ENCODE measurements at places on chromosomes 12 and 14.

DNA sequence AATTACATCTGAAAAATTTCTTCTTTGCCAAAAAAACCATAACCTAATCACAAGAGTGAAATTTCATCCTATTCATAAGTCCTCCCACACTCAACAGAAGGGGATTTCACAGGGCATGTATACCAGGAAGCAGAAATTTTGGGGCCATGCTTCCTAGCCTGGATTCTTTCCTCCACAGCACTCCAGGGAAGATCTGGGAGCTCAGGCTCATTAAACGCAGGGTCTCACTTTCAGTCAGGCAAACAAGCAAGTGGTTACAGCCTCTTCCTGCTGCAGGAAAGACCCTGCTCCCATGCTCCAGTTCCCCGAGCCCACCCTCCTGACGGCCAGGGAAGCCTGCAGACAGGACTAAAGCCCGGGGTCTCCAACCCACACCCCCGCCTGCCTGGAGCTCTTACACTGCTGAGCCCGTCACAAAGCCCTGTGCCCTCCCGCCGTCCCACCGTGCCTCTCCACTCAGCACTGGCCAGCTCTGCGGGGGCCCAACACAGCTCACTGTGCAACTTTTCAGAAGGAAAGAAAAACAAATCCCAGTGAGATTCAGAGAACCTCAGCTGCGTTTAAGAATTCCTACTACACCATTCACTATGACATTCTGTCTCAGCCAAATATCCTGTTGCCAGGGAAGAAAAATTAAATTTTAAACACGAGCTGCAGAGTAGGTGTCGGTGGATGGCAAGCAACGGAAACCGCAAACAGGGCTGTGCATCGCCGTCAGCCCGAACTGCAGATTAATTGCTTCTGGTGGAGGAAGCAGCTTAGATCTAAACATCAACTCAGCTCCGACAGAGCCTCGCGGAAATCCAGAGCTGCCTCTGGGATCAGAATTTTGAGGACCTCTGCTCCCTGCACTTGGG, 106.7 kb upstream of the SFSWAP start:
- peak; percentile 37 for DNase-seq

DNA sequence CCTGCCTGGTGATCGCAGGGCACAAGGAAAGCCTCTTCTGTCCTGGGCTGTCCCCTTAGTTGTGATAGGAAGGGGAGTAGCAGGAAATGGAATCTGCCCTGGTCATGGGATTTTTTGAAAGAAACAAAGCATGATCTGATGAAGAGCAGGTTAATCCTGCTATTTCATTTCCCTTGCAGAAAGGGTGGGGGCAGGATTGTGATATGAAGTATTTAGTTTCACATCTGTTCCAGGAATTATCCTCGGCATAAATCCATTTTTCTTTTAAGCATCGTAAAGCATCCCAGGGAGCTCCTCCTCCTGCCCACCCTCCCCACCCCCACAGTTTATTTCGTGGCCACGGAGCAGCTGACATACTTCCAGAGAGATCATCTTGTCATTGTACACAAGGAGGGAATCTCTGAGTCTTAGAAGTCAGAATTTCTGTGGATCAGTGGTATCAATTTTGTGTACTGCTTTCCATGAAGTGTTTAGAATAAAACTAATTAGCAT, 53.1 kb downstream of the TGFB3 start:
- DNase-seq, result no peak

DNA sequence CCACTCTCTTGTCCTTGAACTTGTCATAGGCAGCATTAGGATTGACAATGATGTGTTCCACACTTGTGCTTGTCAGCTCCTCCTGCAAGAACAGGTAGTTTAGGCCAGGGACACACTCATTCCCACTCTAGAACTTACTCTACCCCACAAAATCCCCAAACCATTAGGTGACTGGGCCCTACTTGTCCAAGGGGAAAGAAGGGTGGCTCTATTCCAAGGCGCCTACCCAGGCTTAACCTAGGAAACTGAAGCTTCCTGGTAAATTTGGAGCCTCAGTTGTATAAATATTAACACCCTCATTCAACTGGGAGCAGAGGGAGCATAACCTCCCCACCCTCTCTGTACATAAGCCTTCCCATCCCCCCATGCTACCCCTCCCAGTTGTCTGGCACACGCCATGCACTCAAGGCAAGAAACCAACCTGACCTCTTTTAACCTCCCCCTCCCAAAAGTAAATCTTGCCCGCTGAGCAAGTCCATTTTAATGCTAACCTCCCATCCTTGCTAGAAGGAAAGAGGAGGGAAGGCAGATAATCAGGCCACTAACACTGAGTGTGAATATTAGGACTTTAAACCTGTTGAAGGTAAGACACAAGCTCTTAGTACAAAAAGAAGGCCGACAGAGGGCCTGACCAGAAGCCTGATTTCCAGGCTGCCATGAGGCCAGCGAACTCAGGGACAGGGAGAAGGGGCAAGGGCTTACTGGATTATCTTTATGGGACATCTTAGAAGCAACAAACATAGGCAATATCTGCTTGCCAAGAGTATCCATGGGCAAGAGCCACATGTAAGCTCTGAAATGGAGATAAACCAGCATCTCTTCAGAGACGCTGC, 11.0 kb downstream of the DCTN2 start:
- DNase-seq, result no peak

GRCh38 chr12:26651566-26652188, 181.3 kb downstream of the ITPR2 start:
- peak; percentile 34 for DNase-seq

GRCh38 chr12:115891556-115892164, 385.8 kb downstream of the MED13L start:
- DNase-seq, result no peak

GRCh38 chr14:32134448-32135097, 57.5 kb downstream of the ARHGAP5 start:
- no peak for DNase-seq

DNA sequence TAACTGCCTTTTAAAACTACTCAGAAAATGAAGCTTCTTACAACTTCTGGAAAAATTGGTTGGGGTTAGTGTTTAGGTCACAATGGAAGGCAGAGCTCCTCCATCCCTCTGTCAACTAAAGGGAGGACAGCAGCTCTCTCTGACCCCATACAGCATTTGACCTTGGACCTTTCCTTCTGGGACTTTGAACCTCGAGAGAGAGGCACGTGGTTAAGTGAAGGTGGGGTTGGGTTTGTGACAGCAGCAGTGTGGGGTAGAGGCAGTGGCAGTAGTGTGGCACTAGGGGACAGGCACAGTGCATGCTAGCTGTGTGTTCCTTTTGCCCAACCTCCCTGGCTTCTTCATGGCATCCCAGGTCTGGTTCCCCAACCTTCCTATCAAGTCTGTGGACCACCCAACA, 9.4 kb upstream of the C12orf75 start:
- DNase-seq, result no peak

DNA sequence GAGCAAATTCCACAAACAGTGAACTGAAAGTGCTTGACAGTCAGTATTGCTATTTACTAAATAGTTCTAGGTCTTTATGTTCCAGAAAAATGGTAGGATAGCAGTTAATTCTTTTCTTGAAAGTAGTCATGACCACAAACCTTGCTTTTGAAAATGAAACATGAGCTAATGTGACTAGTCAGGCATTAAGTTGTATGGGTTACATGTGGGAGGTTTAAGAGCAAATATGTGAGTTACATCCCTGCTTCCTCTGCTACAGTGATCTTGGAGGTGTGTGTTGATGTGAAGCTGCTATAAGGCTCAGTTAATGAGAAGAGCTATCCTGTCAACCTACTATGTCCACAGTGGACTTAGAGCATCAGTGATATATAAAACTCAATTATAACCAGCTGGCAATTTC, 741.6 kb downstream of the FSCB start:
- DNase-seq, result no peak

DNA sequence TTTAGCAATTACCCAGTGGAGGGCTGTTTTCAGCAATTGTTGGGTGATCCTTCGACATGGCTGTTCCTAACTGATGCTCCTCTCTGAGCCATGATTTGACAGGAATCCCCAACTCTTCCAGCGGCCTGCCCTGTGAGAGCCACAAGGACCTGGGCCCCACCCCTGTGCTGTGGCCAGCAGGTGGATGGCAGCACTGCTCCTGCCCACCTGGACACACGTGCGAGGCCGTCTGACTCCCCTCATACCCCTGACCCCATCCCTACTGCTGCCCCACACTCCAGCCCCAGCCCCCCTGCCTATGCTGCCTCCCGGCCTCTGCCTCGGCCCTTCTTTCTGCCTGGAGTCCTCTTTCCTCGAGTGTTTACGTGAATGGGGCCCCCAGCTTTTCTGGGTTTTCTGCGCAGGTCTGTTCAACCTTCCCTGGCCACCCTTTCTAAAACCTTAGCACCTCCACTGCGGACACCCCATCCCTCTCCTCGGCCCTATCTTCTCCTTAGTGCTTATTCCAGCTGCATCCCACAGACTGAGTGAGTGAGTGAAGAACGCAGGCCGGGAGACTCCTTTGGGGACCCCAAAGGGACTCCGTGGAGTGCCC, 111.4 kb downstream of the DICER1 start:
- DNase-seq, result no peak

GRCh38 chr14:79638672-79639266, 572.5 kb downstream of the DIO2 start:
- DNase-seq, result no peak

- DNase-seq, result no peak
Observed at GRCh38 chr14:36751106-36751505, 89.4 kb downstream of the PAX9 start.

- DNase-seq, result no peak
Observed at GRCh38 chr14:90384543-90384911, 12.3 kb upstream of the CALM1 start.

DNA sequence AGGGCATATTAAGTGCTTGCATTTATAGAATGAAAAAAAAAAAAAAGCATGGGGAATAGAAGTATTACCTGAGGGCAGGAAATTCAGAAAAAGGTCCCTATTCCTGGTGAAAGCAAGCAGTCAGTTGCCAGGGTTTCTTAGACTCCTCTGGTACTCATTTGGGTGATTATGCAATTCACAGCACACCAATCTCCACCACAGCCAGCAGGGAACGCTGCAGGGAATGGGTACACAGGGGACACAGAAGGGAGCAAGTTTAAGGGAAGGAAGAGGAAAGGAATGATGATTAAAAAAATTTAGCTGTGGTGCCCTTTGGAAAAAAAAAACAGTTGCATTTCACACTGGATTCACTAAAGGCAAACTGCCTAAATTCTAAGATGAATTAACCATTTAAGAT, 14.2 kb downstream of the BLTP3B start:
- DNase-seq, result no peak

DNA sequence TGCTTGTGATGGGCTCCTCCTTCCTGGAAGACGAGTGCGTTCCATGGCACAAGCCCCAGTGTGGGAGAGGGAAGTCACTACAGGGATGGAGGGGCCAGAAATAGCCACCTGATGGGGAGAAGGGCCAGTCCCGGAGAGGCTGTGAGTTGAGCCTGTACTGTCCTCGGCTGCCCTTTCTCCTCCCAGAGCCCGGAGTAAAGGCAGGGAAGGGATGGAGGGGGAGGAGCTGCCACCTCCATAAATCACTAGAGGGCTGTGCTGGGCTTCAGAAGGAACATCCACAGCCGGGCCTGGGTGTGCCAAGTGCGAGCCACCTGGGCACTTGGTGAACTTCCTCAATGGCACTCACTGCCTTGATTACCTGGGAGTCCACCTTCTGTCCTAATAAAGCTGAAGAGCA, 110.1 kb downstream of the RBM19 start:
- no peak for DNase-seq

- DNase-seq, result no peak
Observed at GRCh38 chr12:26580619-26581018, 252.4 kb downstream of the ITPR2 start.

GRCh38 chr14:68574906-68575305, 218.0 kb downstream of the ZFP36L1 start:
- no peak for DNase-seq

DNA sequence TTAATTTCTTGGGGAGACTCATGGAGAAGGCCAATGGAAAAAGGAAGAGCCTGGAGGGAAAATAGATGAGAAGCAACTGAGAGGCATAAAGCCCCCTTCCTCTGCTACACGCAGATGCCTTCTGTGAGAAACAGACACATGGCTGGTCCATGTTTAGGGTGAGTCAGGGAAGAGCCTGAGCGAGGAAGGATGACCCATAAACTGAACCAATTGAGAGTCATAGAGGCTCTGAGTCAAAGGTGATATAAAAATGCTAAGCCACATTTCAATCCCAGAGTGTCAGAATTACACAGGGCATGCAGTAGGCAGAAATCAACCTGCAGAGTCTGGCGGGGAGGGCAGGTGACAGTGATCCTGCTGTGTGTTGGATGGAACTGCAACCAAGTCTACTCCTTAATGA, 30.1 kb upstream of the NEDD1 start:
- DNase-seq, result no peak

DNA sequence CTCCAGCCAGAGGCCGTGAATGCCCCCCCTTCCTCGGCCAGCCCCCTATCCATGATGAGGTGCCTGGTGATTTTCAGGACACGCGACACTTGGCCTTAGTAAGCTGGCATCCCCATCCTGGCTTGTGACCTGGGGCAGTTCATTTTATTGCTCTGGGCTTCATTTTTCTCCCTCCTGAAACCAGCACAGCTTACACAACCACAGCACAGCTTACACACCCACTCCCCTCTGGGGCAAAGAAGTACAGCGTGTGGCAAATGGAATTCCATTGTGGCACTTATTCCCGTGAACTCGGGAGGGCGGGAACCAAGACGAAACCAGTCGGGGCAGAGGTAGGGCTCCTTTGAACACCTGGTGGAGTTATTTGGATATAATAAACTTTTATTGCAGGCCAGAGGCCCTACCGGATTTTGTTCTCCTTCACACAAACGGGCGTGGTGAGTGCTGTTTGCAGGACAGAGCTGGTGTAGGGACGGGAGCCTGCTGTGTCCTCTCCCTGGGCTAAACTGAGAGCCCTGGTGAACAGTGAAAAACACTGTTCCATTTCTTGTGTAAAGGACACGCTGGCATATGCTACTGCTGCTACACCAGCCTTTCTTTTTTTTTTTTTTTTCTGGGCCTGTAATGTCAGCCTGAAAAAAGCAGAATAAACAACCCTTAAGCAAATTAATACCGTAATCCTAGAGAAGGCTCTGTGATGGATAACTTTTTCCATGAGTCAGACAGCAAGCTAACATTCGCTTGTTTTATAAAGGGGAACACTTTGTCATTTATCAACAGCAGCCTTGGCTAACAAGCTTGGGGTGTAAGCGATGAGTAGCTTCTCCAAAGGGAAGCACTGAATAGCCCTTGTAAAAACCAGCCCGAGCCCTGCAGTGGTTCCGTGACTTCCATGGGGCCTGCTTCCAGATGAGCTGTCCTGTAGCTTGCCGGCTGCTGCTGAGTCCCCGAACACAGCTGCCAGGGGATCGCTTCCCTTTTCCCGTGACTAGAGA, 29.3 kb downstream of the CD9 start:
- DNase-seq, result no peak

GRCh38 chr12:122297494-122297893, 31.2 kb upstream of the VPS33A start:
- DNase-seq, result no peak

- DNase-seq, result no peak
Observed at GRCh38 chr12:4322726-4323125, 1.7 kb downstream of the TIGAR start.

- DNase-seq, result no peak
Observed at GRCh38 chr12:27271206-27271605, 27.1 kb downstream of the STK38L start.

GRCh38 chr14:95741038-95741490, 27.1 kb upstream of the TCL1A start:
- DNase-seq, result no peak
